ENCODE measurements at places on chromosomes 1 and 21.

GRCh38 chr1:117366177-117367045 is 838 bp upstream of the MAN1A2 start:
- peak; percentile 58 for DNase-seq

GRCh38 chr1:25994402-25995150 is 3.3 kb downstream of the PAFAH2 start:
- no peak for DNase-seq

DNA sequence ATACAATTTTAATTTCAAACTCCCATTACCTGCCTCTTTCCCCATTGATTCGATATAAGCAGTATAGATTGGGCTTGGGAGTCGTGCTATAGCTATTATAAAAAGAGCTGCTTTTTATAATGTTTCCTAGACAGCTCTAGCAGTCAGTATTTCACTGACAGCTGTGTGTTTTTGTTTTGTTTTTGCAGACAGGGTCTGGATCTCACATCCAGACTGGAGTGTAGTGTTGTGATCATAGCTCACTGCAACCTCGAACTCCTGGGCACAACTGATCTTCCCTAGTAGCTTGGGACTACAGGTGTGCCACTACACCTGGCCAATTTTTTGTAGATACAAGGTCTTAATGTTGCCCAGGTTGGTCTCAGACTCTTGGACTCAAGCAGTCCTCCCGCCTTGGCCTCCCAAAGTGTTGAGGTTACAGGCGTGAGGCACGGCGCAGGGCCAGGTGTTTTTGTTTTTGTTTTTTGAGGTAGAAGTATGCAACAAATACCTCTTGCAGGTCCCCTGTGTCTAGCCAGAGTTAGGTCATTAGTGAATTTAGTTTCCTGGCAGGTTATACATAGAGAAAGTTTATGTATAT is 1.7 kb downstream of the NASP start:
- no peak for DNase-seq

GRCh38 chr1:172180501-172181285 is 239.8 kb upstream of the C1orf105 start:
- DNase-seq, result peak; percentile 7

DNA sequence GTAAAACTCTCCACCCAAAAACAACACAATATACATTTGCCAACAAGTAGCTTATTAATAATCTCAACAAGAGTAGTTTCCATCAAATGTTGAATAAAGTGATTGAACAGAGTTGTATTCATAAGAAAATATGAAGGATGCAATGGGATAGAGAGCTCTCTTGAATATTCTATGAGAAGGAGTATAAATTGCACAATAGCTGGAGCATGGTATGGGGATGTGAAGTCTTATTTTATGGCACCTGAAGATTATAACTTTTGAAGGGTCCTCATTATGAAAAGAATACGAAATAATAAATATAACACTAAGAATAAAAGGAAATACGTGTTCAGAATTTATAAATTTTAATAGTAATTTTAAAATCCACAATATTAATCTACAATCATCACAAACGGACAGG is 1415.1 kb downstream of the KCNT2 start:
- DNase-seq, result no peak
